ENCODE measurements at places on chromosomes 4 and X.

GRCh38 chrX:12844319-12844718 lies 22.6 kb upstream of the TLR7 start:
- ATAC-seq, result no peak

- ATAC-seq, result no peak
Observed at GRCh38 chrX:119981286-119982070, 37.9 kb upstream of the NKAP start.

GRCh38 chrX:15838017-15838416 lies 16.6 kb downstream of the AP1S2 start:
- no peak for ATAC-seq

- no peak for ATAC-seq
Observed at GRCh38 chr4:145503486-145504072, 21.9 kb downstream of the SMAD1 start.

GRCh38 chr4:168398589-168398988 lies 80.0 kb upstream of the DDX60 start:
- no peak for ATAC-seq

DNA sequence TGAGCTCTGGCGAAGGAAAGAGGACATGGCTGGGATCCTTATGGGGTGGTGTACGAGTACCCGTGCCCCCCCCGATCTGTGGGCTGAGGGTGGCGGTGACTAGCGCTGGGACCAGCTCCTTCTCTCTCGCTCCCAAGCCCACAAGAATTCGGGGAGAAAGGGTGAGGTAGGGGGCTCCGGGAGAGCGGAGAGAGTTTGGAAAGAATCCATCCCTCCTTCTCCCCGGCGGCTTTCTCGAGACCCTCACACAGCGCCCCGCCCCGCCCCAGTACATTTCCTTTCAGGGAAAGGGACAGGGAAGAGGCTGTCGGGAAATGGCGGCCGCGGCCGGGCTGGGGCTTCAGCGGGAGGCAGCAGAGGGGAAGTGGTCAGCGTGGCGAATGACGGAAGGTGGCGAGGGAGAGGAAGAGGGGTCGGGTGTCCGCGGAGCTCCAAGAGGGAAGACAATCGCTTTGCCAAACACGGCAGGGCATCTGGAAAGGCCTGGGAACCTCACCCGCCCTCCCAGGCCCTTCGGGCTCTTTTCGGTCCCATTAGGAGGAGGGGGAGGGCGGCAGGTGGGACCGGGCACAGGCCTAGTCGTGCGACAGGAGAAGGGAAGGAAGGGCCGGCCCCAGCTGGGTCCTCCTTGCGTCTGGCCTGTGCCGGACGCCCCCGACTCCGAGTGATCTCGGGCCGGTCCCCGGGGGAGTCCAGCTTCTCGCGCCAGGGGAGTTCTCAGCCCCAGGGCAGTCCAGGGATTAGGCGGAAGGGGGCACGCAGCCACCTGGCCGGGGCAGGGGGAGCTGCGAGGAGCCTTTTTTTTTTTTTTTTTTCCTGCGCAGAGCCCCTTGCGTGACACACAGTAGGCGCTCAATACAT lies 10.2 kb downstream of the HNRNPH2 start:
- ATAC-seq, result peak; percentile 20

DNA sequence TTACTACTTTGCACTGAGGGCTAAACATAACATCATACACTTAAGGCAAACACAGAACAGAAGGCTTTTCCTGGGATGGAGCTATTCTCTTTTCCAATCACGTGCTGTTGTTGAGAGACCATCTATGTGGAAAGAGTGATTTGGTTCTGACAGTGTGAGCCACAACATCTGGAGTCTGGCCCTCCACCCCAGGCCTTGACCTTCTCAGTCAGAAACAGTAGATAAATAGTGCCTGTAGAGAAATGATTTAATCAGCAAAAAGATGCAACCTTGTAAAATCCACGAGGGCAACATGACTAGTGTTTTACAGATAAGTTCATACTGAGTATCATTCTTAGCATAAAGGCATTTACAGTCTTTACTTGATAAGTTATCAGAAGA lies 10.8 kb upstream of the SFRP2 start:
- no peak for ATAC-seq

DNA sequence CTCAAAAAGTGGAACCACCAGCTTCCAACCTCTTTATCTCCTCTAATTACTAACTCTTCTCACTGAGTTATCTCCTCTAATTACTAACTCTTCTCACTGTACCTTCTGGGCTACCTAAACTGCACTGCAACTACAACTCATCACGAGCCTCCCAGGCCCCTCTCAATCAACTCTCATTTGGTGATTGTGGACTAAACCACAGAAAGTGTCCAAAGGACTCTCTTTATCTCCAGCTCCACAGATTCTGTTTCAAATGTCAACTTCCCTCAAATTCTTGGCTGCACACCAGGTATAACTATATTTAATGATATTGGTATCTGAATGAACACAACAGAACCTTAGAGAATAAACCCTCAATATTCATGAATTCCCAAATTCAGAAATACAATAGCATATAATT lies 182.9 kb downstream of the MAML3 start:
- ATAC-seq, result no peak

Data from activated CD4-positive, CD25-positive, alpha-beta regulatory T cell treated with anti-CD3 and anti-CD28 coated beads, Interleukin-2, amount 50 U/mL, for 24 hours (primary cell).